Fibroblast of villous mesenchyme (primary cell): ENCODE measurements at places on chromosomes 6 and 20. TPM values are rescaled to one million over a fixed set of nuclear protein-coding genes. Genes with fewer than 3 reads are reported as not detected.
A peak's percentile ranks its signal among the peaks of the same experiment; 100 is the strongest.

DNA sequence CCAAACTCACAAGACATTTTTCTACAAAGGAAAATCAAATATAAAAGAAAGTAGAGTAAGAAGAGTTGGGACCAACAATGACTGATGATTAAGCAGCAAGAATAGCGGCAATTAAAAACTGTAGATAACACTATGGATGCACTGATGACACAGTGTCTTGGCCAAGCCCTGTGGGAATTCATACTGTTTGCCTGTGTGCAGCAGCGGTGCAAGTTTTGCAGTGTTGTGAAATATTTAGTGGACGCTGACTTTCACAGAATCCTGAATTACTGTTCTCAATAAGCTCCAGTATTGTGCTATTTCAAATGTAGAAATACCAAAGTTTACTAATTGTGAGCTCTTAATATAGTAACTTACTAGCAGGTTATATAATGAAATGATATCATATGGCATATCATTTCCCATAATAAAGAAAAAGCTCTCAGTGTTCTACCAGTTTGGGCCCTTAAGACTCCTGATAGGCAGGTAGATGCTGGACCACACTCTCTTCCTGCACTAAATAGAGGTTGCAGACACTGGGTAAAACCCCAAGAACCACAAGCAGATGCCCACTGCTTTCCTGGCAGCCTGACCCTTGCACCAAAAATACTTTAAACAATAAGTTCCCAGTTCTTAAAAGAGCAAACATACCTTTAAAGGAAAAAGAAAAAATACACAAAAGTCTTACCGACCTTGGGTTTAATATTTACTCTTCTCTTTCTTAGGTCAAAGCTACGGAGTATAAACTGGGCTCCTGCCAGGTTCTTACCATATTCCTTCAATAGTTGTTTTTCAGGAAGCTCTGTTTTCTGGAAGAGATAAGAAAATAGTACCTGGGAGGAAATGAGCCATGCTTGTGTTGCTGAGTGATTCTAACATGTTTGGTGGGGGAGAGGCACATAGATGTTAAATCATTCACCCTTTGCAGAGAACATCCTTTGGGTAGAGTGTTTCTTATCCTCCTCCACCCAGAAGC lies 41.6 kb downstream of the ANKEF1 start:
- no peak for DNase-seq

GRCh38 chr6:54094293-54094692 lies 16.9 kb upstream of the MLIP start:
- no peak for DNase-seq

- no peak for DNase-seq
Observed at GRCh38 chr6:86789779-86790411, 147.4 kb upstream of the HTR1E start.

GRCh38 chr20:44407402-44408184 lies 52.1 kb downstream of the HNF4A start:
- peak; percentile 23 for DNase-seq

DNA sequence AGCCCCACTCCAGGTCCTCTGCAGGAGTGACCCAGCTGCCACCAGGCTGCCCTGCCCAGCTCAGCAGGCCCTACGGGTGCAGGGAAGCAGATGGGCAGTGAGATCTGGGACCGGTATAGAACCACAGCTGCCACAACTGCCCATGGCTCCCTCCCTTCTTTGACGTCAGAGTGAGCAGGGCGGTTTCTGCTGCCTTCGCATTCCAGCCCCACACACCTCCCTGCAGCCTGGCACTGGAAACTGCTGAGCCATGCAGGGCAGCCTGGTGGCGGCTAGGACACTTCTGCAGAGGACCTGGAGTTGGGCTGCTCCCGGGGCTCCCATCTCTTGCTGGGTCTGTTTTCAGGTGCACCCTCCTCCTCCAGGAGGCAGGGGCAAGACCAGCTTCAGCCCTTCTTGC lies 101.6 kb upstream of the CD93 start:
- DNase-seq = no peak

DNA sequence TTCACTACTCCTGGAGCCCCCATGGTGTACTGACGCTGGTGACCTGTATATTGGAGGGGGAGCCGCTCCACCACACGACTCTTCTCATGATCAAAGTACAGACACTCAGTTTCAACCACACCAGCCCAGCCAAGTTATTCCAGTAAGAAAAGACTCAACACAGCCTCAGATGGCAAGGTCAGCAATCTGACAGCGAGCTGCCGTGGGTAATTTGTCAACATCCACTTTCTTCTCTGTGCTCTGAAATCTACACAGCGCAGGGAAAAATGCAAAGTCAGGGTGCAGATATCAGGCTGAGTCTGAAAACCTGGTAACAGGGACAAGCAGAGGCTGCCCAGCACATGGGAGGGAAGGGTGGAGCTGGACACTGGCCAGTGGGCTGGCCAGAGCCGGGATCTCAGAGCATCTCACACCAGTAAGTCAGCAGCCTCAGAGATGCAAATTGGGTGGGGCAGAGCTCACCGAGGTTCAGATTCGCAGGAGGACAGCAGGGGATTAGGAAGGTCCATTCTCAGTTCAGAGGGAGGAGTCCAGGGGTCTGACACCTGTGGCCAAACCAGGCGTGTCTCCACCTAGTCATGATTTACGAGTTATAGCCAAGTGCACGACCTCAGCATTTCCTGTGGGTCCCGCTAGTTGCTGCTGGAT lies 44.5 kb upstream of the RPS6KA2 start:
- DNase-seq = peak; percentile 27

GRCh38 chr6:2103765-2104523 lies 141.5 kb downstream of the GMDS start:
- peak; percentile 27 for DNase-seq

- peak; percentile 13 for DNase-seq
Observed at GRCh38 chr20:52859156-52859876, 112.8 kb upstream of the TSHZ2 start.

DNA sequence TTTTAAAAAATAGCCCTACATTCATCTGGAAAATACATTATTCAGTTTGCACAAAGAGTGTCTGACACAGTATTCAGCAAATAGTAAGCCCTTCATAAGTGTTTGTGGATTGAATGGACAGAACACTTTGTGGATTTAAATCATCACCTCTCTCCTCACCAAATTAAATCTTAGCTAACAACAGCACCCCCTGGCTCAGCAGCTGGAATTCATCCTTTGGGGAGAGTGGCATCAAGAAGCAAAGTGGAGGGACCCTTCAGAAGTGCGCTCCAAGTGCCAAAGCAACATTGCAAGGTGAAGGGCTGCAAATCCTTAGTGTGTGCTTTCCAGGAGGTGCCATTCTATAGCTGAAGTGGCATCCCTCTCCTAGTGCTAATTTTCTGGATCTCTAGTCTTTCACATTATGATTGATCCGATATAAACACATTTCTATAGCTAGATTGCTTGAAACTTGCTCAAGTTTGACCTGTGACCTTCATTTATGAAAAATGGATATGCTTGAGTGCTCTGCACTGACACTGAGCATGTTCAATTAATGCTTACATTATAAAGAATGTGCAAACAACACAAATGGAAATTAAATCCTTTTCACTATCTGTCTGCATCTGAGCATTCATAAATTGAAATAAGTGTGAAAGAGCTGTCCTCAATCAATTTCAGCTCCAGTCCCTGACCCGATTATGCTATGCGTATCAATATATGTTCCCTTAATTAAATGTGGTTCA lies 891.7 kb downstream of the C6orf118 start:
- no peak for DNase-seq

DNA sequence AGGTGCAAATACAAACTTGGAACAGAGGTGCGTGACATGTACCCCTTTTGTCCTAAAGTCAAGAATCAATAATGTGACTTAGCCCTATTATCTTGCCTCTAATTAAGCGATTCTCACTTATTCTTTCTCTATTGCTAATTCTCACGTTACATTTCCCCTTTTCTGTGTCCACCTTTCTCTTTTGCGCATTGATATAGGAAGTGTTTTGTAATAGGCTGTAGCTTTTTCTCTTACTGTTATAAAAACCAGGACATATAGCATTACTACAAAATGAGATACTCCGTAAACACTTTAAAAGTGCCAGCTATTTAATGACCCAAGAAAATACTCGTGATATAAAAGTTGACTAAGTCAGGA lies 669 bp upstream of the TMEM30A start:
- no peak for DNase-seq

- DNase-seq = peak; percentile 63
Observed at GRCh38 chr6:70310063-70310694, 7.3 kb upstream of the COL9A1 start.

- DNase-seq = peak; percentile 77
Observed at GRCh38 chr6:18503593-18504231, 116.6 kb downstream of the RNF144B start.

- no peak for DNase-seq
Observed at GRCh38 chr6:157822245-157823000, 623 bp upstream of the SNX9 start.

GRCh38 chr6:169173532-169174268 lies 79.9 kb downstream of the THBS2 start:
- DNase-seq = no peak

DNA sequence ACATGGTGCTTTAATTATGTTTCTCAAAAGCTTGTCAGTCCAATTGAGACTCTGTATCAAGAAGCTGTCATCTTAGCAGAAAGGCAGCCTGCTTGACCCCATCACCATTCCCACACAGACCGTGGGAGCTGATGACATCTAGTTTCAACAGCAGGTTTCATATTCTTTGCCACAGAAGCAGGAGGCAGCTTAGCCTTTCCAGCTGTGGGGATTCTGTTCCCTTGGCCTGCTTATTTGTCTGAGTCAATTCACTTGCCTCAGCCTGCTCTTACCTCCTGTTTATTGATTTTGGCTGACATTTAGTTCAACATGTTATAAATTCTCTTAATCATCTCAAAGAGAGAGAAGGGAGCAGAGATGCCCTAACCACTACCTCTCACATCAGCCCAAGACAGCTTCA lies 527.7 kb downstream of the ADGRB3 start:
- no peak for DNase-seq

DNA sequence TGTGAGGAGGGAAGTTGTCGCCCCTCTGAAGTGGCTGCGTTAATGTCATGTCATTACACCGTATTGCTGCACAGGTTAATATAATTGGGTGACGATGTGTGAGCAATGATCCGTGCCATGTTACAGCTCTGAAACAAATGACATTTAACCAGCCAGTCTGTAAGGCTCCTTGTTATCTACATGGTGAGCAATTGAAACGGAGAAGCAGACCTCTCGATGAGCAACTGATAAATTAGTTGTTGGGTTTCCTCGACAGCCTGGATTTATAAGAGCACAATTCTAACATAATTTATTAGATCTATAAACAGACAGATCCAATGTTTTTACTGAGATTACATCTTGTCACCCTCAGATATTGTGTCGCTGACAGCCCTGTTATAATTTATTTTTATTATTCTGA lies 49.9 kb upstream of the MAFB start:
- DNase-seq = no peak

DNA sequence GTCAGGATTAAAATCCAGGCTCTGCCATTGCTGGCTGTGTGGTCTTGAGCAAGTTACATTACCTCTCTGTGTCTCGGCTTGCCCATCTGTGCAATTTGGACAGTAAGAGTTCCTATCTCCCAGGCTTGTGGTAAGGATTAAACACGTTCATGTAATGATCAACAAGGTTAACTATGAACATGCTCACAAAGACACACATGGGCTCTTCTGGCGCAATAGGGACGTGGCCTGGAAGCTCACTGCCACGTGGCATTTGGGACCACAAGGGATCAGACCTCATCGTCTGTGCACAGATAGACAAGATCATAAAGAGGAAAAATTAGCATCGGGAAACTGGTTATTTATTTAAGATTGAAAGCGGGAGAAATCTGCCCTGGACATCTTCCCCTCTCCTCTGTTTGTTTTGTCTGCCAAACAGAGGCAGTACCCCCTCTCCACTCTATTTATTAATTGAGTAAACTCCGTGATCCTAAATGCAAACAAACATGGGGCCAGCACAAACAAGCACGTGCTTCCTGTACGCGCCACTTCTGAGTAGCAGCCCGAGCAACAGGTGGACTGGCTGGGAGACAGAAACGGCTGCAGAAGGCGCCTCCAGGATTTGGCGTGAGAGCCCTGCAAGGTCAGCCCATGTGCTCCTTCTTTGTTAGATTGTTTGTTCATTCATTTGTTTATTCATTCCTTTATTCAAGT lies 95.0 kb downstream of the CDH26 start:
- peak; percentile 8 for DNase-seq

DNA sequence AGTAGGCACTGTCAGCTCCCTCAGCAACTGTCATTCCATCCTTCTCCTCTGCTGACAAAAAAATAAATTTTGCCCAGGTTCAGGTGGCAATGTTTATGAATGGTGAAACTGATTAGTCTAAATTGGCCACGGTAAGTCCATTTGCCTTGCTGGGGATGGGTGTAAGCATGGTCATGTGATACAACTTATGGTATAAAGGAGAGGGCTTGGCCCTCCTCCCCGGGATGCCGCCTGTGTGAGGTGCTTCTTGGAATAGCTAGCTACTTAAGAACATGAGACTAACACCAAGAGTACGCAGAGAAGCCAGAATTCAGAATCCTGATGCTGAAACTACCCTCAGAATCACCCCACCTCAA lies 94.4 kb upstream of the MAP7 start:
- no peak for DNase-seq

GRCh38 chr6:89966228-89966544 lies 71.9 kb downstream of the GJA10 start:
- DNase-seq = peak; percentile 11

DNA sequence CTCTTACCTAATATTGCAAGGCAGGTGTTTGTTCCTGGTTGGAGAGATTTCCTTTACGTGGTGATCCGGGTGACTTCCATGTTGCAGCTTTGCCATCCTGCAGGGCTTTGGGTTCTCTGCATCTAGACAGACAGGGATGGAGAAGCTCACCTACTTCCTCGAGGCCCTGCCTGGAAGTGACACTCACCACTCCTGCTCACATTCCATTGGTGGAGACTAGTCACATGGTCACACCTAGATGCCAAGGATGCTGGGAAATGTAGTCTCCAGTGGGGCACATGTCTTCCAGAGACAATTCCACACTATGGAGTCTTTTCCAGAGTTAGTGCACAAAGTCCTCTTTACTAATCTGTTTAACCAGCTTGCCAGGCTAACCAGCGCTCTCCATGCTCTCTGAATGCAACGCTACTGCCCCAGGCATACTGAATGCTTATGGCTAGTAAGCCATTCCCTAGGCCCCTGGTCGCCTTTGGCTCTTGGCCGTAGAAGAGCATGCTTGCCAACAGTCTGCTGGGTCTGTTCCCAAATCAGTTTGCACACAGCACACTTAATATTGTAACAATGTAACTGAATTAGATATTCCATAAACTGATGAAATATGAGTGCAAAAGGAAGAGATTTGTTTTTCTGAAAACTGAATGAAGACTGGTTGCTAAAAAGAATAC lies 6.7 kb upstream of the KCNK15 start:
- peak; percentile 65 for DNase-seq

- DNase-seq = no peak
Observed at GRCh38 chr20:62893700-62894099, 32.1 kb upstream of the TCFL5 start.

GRCh38 chr6:36618366-36619355 lies 24.5 kb downstream of the SRSF3 start:
- DNase-seq = no peak

The ETV7 gene
- 0.32 and 0.86 TPM in 2 replicates for total RNA-seq

The COL21A1 gene
- under 0.01 and 0.64 TPM in 2 replicates for total RNA-seq

The ZNF391 gene
- total RNA-seq = 0.32 and 0.43 TPM in 2 replicates

The NFATC2 gene
- under 0.01 and 0.64 TPM in 2 replicates for total RNA-seq

The TBXT gene
- not detected in 2 replicates for total RNA-seq

The ATP5F1E gene
- total RNA-seq = 27.2 and 27.7 TPM in 2 replicates

The AFDN gene
- 32.2 and 37.1 TPM in 2 replicates for total RNA-seq

The SRSF12 gene
- total RNA-seq = under 0.01 and 0.86 TPM in 2 replicates

The UNC93A gene
- not detected in 2 replicates for total RNA-seq

The HLA-DOA gene
- not detected in 2 replicates for total RNA-seq

The UNC5CL gene
- total RNA-seq = under 0.01 TPM in 2 replicates

The ADGRF4 gene
- 0.32 and 0.43 TPM in 2 replicates for total RNA-seq

The TREML2 gene
- not detected in 2 replicates for total RNA-seq

The CST11 gene
- total RNA-seq = not detected in 2 replicates
